Tibial artery (tissue), 4 donors: ENCODE measurements at places on chromosomes 1 and 21.
A peak's percentile ranks its signal among the peaks of the same experiment; 100 is the strongest.

- DNase-seq, result no peak
Measured at GRCh38 chr1:161936786-161937185, 86.9 kb downstream of the OLFML2B start.

GRCh38 chr1:69992594-69992993 lies 212.8 kb downstream of the LRRC40 start:
- DNase-seq, result no peak

- DNase-seq, result no peak
Measured at GRCh38 chr1:53174971-53175913, 21.4 kb upstream of the CPT2 start.

DNA sequence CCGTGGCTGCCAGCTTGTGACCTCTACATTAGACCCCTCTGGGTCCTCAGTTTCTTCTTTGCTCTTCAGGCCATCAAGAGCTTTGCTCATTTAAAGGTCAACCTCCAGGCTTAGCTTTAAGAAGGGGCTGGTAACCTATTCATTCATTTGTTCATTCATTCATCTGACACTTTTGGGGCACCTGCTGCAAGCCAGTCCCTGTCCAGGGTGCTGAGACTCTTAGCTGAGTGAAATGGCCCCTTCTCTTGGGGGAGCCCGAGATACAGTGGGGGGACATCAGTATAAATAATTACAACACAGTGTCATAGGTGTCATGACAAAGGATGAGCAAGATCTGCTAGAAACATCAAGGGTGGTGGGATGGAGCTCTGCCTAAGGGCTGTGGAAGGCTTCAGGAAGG lies 10.5 kb upstream of the TTC4 start:
- no peak for DNase-seq

- no peak for DNase-seq
Measured at GRCh38 chr21:46646541-46647154, 11.2 kb downstream of the PRMT2 start.

DNA sequence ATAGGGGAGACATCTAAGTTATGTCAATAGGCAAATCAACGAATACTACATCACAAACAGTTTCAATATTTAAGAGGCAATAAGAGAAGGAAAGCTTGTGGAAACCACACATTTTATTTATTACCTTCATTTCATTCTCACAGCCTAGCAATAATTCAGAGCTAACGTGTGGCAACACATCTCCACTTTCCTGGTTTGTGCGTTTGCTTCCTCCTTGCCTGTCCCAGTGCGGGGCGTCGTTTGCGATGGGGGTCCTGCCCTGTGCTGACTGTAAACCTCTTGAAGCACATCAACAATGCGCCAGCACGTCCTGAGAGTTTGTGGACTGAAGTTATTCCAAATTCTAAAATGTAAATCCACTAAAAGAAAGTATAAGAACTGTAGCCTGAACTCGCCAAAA lies 14.4 kb upstream of the VPS26C start:
- DNase-seq, result no peak

GRCh38 chr1:109935451-109935900 lies 24.8 kb downstream of the CSF1 start:
- no peak for DNase-seq

GRCh38 chr21:31364253-31364945 lies 20.3 kb upstream of the TIAM1 start:
- no peak for DNase-seq

GRCh38 chr1:16630661-16631247 lies 17.4 kb upstream of the NBPF1 start:
- peak; percentile 72 for DNase-seq

- no peak for DNase-seq
Measured at GRCh38 chr1:68293609-68294366, 61.5 kb upstream of the WLS start.

- no peak for DNase-seq
Measured at GRCh38 chr1:237473854-237474253, 416.9 kb downstream of the ZP4 start.

- DNase-seq, result no peak
Measured at GRCh38 chr1:220990427-220991339, 111.4 kb downstream of the HLX start.

- no peak for DNase-seq
Measured at GRCh38 chr1:19164274-19165015, 45.6 kb downstream of the UBR4 start.

GRCh38 chr1:59355361-59355760 lies 58.5 kb downstream of the FGGY start:
- DNase-seq, result no peak

DNA sequence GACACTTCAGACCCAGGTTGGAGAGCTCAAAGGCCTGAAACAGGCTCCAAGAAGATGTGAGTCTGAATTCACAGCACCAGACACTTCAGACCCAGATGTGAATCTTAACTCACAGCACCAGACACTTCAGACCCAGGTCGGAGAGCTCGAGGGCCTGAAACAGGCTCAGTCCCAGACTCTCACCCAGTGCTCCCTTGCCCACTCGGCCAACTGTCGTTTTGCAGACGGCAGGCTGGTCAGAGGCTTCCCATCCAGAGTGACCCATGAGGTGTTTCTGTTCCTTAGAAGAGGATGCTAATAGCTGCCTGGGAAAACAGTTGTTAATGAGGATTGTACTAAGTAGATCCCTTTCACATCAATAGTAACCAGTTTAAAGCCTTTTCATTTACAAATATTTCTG lies 88.4 kb downstream of the ADARB1 start:
- no peak for DNase-seq

DNA sequence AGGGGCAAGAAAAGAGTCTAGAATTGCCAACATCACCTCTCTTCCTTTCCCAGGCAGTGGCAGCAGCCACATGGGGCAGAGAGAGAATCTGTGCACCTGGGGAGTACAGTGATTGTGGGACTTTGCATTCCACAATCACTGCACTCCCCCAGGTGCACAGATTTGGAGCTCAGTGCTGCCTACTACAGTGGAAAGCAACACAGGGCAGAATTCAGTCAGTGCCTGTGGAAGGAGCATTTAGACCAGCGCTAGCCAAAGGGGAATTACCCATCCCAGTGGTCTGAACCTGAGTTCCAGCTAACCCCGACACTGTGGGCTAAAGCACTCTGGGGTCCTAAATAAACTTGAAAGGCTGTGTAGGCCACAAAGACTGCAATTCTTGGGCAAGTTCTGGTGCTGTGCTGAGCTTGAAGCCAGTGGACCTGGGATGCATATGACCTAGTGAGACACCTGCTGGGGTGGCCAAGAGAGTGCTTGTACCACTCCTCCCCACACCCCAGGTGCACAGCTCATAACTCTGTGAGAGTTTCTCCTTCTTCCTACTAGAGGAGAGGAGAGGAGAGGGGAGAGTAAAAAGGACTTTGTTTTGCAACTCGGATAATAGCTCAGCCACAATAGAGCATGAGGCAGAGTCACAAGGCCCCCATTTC lies 50.3 kb downstream of the NUP210L start:
- no peak for DNase-seq

GRCh38 chr1:72564749-72565148 lies 282.4 kb upstream of the NEGR1 start:
- no peak for DNase-seq

GRCh38 chr1:203045336-203045735 lies 19.0 kb downstream of the PPFIA4 start:
- no peak for DNase-seq

- no peak for DNase-seq
Measured at GRCh38 chr1:231242516-231243198, 1.6 kb downstream of the GNPAT start.

GRCh38 chr1:181135437-181135731 lies 46.9 kb downstream of the IER5 start:
- DNase-seq, result no peak

DNA sequence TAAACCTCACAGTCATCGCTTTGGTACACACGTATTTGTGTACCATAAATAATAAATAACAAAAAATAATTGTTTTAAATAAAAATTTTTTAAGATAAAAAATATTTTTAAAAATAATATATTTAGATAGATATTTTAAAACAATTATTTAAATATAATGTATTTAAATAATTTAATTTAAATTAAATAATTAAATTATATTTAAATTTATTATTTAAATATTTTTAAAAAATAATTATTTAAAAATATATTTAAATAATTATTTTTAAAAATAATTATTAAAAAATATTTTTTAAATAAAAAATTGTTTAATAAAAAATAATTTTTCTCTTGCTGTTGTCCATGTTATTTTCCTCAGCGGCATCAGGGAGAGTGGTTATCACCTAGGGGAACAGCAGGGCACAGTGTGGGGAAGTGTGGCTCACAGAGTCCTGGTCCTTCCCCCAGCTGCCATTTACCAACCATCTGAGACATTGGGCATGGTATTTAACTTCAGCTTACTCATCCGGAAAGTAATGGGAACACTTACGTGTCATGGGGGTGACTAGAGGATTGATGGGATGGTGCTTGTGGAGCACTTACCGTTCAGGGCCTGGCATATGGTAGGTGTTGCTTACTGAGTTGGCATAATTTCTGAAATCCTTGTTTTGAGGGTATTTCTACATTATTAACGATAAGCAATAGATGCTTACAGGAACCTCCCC lies 92.9 kb upstream of the TSPAN2 start:
- DNase-seq, result no peak

GRCh38 chr1:167138703-167139102 lies 44.8 kb downstream of the STYXL2 start:
- no peak for DNase-seq

DNA sequence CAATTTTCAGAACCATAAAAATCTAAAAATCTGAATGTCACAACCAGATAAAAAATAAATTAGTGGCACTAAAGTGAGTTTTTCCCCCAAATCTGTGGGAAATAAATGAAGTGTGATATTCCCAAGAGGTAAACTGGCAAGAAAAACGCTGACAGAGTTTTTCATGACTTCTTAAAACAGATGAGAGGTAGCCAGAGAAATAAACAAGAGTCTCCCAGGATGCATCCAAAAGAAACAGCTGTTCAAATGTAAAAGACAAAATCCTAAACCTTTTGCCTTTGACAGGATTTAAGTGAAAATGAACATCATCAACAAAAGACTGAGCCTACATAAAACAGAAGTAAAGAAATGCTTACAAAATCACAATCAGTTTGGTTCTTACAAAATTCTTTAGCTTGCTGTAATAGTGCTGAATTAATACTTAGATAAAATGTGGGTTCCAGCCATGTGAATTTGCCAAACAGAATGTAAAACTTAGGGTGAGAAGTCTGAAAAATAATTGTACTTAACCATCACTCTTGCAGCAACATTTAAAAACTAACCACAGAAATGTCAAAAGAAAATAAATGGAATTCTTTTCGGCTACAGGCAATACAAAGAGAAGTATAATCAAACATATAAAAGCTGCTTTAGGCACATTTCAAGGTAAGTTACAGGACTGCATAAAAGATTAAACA lies 133.6 kb downstream of the EIF4G3 start:
- no peak for DNase-seq

DNA sequence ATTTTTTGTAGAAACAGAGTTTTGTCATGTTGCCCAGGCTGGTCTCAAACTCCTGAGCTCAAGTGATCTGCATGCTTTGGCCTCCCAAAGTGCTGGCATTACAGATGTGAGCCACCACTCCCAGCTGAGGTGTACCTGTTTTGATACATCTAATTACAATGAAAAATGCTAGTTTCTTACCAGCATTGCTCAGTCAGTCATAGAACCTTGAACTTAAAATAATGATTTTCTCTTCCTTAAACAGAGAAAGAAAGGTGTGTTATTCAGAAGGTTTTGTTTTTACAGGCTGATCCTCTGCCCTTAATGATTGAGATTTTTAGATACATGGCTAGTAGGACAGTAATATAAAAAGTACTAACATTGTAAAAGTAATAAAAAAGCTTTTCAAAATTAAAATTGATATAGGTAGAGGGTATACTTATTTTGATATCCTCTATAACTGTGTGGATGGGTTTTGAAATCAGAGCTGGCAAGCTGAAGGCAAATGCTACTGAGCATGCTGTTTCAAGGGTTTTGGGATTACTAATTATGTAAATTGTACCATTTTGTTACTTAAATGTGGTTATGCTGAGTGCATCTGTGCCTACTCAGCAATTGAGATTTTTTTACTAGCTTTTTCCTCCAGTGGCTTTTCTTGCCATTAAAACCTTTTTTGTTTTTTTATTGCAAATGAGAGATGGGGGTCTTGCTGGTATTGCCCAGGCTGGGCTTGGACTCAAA lies 16.1 kb downstream of the PRRC2C start:
- no peak for DNase-seq

DNA sequence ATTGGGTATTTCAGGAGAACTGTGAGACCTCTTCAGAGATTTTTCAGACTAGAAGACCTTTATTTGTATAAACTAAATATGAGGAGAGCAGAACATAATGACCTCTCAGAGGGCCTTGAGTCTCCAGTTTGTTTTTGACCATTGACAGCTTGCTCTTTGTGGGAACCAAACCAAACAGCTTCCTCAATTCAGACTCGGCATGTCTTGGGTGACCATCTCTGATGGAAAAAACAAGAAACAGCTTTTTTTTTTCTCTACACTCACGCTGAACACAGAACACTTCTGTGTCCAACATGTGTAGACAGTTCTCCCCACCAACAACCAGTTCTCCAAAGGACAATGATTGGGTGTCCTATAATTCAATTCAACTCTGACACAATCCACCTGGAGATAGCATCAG lies 11.5 kb downstream of the ATP1A4 start:
- no peak for DNase-seq

GRCh38 chr1:54950006-54950368 lies 30.4 kb upstream of the TMEM61 start:
- no peak for DNase-seq

DNA sequence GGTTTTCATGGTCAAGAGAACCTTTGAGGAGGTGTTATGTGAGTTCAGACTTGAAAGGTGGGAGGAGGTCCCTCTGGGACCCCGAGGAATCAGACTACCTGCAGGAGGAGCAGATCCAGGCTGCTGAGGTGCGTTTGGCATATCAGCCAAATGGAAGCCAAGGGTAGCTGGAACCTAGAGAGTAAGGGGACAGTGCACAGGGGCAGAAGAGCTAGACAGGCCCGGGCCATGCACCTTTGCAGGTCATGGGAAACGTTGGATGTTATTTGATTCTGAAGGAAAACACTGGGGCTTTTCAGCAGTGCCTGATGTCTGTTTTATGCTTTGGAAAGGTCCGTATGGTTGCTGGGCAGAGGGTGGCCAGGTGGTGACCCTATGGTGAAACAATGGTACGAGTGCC lies 169.2 kb downstream of the PGBD5 start:
- no peak for DNase-seq

DNA sequence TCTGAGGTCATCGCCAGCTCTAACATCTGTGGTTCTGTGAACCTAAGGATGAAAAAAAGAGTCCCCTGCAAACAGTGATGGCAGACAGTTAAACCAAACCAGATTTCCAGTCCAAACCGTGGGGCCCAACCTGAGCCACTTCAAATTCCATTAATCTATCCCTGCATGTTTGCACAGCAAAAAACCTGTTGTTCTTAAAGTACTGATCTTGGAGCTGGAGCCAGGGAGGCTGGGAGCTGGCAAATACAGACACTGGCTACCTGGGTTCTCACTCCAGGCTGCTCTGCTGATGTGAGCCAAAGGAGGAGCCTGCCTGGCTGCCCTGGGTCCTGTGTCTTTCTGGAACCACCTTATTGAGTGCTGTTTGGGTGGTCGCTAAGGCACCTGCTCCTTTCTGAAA lies 16.4 kb downstream of the LDLRAD1 start:
- DNase-seq, result no peak
